ENCODE measurements at places on chromosomes 6 and 20.

- no peak for DNase-seq
Observed at GRCh38 chr6:38651121-38651784, 11.5 kb upstream of the BTBD9 start.

GRCh38 chr20:63124782-63125580, 91.0 kb downstream of the YTHDF1 start:
- DNase-seq = no peak

- no peak for DNase-seq
Observed at GRCh38 chr20:43755390-43755789, 28.6 kb upstream of the GTSF1L start.

GRCh38 chr6:31689249-31690110, 8.6 kb upstream of the LY6G5C start:
- peak; percentile 29 for DNase-seq

DNA sequence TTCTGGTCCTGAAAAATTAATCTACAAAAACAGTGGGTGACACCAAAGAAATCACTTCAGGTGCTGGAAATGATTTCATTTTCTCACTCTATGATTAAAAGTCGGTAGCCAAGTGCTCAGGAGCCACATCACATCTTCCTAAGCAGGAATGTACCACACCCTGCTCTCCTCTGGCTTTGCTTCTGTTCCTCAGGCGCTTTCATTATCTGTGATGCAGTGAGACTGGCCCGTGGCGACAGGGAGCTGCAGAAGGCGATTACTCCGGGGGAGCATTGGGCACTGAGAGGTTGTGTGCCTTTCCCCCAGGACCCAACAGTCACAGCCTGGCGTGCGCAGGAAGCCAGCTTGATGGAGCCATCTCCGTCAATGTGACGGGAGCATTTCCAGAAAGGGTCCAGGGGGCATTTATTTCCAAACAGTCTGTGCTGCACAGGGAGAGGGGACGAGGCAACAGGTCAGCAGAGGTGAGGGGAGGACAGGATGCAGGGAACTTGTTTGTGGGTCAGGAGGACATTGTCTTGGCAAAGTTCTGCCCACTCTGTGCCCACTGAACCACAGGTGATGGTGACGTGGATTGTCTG, 5.6 kb upstream of the ZNF831 start:
- DNase-seq = no peak

- DNase-seq = no peak
Observed at GRCh38 chr6:74932232-74932888, 273.5 kb downstream of the COL12A1 start.

DNA sequence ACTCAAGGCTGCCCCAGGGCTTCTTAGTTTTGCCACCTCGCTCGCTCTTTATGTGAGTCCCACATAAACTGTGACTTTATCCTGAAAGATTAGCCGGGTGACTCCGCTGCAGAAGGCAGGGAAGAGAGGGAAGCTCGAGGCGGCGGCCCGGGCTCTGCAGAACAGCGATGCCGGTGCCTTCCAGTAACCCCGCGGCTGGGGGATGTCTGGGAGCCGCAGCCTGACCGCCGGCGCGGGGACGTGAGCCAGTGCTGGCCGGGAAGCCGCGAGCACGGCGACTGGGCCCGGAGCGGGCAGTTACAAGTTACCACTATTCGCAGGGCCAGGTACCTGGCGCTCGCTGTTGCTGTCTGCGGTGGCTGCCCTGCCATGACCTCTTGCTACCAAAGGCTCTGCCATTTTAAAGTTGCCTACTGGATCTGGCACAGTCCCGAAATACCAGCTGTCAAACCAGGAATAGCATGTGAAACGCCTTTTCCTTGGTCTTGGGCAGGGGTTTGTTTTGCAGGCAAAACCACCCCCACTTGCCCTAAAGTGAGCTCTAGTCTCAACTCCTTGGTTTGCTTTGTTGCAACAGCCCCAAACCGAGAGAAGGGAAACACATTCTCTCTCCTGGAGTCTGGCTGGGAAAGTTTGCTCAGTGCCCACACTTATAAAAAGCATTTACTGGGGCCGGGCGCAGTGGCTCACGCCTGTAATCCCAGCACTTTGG, 124.0 kb upstream of the SLC2A12 start:
- DNase-seq = no peak

DNA sequence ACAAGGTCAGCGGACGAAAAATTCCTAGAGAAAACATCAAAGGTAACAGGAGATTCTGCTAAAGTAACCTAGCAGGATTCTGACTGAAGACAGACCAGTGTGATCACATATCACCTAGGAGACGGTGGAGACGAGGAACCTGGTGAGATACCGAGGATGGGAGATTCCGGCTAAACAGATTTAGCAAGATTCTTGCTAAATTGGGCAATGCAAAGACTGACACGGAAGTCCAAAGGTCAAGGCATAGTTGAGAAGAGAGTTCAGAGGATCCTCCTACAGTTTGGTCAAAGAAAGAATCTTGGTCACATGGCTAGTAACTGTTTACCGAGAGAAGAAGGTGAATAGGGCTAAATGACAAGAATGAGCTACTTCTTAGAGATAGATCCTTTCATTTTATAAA, 61.1 kb downstream of the TMEM170B start:
- DNase-seq = no peak
